CD4-positive, alpha-beta T cell (primary cell): ENCODE measurements at places on chromosomes 1 and 21. TPM values are rescaled to one million over a fixed set of nuclear protein-coding genes. Genes with fewer than 3 reads are reported as not detected.

Gene RNU1-1
- 4,982 TPM for total RNA-seq

Gene ICOSLG
- 22.9 TPM for total RNA-seq

Gene GBP3
- 17.5 TPM for total RNA-seq

Gene TOR1AIP1
- 93.8 TPM for total RNA-seq

Gene HSPB7
- not detected for total RNA-seq

Gene NPHS2
- total RNA-seq: not detected

Gene CELF3
- total RNA-seq: not detected

Gene NUDT4B
- total RNA-seq: not detected

DNA sequence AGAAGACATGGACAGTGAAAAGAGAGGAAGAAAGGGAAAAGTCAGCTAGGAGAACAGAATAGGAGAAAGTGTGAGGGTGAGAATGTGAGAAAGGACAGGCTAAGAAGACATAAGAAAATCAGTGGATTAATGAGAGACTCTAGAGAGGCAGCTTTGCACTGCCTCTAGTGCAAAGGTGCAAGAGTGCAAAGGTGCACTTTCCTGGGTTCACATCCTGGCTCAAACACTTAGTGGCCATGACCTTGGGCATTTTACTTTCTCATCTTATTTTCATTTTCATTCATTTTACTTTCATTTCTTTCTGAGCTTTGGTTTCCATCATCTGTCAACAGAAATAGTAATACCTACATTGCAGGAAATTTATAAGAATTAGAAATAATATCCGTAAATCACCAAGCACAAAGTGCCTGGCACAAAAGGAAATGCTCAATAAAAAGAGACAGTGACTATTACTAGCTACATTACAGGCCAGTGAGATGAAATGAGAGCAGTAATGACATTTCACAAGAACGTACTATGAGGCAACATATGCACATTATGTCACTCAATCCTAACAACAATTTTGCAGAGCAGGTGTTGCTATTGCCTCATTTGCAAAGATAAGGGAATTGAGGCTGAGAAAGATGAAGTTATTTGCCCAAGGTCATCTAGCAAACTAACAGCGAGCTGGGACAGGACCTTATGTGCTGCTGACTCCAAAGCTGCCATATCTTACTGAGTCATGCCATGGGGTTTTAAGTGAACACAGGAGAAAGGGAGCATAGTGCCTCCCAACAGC lies 107.0 kb upstream of the TLR5 start:
- H3K36me3 ChIP-seq: no peaks in the 10 kb centered on the region
- H3K27ac ChIP-seq: no peak overlapping the region
- no peak for DNase-seq
- H3K27me3 ChIP-seq: no peaks in the 10 kb centered on the region

- H3K27me3 ChIP-seq: no peaks in the 10 kb centered on the region
- H3K36me3 ChIP-seq: no peaks in the 10 kb centered on the region
- H3K4me1 ChIP-seq: peaks cover 9% of the 10 kb centered on the region
- no peak for DNase-seq
- no peak overlapping the region for H3K27ac ChIP-seq
- no peak overlapping the region for H3K4me3 ChIP-seq
Measured at GRCh38 chr21:29454179-29454578, 155.5 kb downstream of the BACH1 start.

DNA sequence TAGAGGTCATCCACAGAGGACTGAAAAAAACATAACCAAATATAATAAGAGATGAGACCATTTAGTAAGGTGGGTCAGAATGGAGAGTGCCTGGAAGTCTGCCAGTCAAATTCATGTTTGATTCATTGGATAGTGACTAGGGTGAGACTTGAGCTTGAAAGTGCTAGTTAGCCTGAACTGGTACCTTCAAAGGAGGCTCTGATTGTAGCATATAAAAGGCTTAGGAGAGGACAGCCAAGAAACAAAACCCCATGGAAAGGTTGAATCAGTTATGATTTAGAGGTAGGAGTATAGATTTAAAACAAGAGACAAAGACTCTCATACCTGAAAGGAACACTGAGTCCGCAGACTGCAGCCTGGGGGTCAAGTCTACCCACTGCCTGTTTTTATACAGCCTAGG lies 44.4 kb upstream of the LRRC8C start:
- peaks cover 11% of the 10 kb centered on the region for H3K36me3 ChIP-seq
- H3K4me1 ChIP-seq: peaks cover 8% of the 10 kb centered on the region
- no peak overlapping the region for H3K4me3 ChIP-seq
- no peaks in the 10 kb centered on the region for H3K27me3 ChIP-seq

GRCh38 chr1:44389437-44389836 lies 15.6 kb upstream of the RNF220 start:
- no peak for DNase-seq
- peaks cover 4% of the 10 kb centered on the region for H3K27me3 ChIP-seq
- no peaks in the 10 kb centered on the region for H3K4me1 ChIP-seq
- H3K36me3 ChIP-seq: no peaks in the 10 kb centered on the region
- no peak overlapping the region for H3K27ac ChIP-seq
- no peak overlapping the region for H3K4me3 ChIP-seq

GRCh38 chr1:39576016-39576657 lies 453 bp downstream of the PABPC4 start:
- peaks cover 19% of the 10 kb centered on the region for H3K36me3 ChIP-seq
- peak; percentile 49 for DNase-seq
- H3K27ac ChIP-seq: peak overlapping the region; percentile 57

DNA sequence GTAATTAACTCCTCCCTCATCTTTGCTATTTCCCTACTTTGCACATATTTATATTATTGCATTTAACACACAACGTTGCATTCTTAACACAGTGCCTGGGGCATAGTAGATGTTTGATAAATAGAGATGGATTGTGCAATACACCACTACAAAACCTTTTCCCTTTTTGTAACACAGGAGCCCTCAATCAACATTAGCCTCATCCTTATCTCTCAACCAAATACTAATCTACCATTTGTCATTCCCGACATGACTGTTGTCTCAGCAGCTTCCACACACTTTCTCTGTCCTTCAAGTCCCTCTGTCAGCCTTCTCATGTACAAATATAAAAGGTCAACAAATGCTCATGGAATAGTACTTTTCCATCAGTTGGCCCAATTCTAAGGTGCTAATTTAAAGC lies 78.9 kb upstream of the KCNK2 start:
- H3K4me1 ChIP-seq: no peaks in the 10 kb centered on the region
- no peak for DNase-seq
- H3K4me3 ChIP-seq: no peak overlapping the region

DNA sequence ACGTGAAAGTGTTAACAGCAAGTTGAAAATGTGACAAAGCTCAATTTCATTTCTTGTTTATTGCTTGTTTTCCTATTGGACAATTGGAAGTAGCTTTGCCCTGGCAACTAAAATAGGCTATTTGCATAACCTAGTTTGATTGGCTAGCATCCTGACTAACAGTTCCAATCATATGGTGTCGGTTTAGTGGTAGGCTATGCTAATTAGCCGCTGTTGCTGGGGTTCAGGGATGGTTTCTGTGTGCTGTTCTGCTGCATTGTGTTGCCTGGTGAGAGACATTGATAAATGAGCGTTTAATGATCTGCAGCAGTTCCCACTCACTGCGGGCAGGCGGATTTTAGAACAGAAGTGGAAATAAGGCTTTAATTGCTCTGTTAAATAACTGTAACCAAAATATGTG lies 68.5 kb downstream of the DYRK1A start:
- H3K4me3 ChIP-seq: no peak overlapping the region
- peaks cover 23% of the 10 kb centered on the region for H3K4me1 ChIP-seq
- H3K27me3 ChIP-seq: no peaks in the 10 kb centered on the region
